ENCODE measurements at places on chromosomes 3 and 15.

DNA sequence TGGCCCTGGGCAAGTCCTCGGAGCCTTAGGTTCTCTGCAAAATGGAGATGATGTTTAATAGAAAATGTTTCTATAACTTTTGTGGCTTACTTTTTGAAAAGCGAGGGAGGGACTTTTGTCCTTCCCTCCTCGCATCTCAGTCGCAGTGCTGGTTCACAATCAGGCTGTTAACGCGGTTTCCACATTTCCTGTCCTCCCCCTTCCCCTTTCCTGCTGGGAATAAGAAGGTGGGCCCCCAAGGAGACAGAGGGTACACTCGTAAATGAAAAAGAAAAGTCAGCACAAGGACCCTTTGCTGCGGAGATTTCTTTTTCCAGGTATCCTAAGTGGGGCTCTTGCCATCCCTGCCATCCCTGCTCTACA lies 29.5 kb downstream of the ARHGAP31 start:
- DNase-seq: no peak

DNA sequence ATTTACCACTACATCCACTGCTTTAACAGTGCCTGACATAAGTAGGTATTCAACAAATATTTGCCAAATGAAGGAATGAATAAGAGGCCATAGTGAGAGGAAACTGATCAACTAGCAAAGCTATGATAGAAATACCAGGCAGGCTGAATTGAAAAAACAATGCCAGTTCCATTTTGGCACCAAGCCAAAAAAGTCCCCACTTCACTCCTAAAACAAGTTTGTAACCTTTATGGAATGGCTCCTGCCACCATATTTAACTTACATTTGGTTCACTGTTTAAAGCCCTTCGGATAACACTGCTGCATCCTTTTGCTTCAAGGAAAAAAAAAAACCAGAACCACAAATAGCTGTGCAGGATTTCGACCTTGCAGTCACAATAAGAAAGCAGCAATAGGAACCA lies 166.1 kb downstream of the FRMD5 start:
- no peak for DNase-seq

GRCh38 chr3:76986876-76987474 lies 52.9 kb upstream of the ROBO2 start:
- no peak for DNase-seq

DNA sequence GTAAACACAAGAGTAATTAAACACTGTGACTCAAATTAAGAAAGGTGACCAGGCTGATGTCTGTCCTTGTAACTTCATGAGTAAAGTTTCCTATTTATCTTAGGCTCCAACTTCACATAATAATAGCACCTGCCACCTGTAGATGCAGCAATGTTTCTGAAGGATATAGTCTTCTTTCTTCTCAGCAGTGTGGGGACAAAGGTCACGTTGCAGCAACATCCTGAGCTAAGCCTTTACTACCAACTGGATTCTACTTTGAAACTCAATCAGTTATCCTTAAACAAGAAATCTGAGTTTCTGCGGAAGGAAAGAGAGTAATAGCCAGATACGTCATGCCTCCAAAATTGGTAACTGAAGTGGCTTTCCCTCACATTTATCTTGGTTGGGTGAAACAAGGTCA lies 253.1 kb downstream of the RBMS3 start:
- no peak for DNase-seq

- peak; percentile 76 for DNase-seq
Measured at GRCh38 chr3:50652709-50653108, 22.0 kb upstream of the DOCK3 start.

GRCh38 chr15:71288348-71288955 lies 173.2 kb downstream of the THSD4 start:
- DNase-seq: no peak

DNA sequence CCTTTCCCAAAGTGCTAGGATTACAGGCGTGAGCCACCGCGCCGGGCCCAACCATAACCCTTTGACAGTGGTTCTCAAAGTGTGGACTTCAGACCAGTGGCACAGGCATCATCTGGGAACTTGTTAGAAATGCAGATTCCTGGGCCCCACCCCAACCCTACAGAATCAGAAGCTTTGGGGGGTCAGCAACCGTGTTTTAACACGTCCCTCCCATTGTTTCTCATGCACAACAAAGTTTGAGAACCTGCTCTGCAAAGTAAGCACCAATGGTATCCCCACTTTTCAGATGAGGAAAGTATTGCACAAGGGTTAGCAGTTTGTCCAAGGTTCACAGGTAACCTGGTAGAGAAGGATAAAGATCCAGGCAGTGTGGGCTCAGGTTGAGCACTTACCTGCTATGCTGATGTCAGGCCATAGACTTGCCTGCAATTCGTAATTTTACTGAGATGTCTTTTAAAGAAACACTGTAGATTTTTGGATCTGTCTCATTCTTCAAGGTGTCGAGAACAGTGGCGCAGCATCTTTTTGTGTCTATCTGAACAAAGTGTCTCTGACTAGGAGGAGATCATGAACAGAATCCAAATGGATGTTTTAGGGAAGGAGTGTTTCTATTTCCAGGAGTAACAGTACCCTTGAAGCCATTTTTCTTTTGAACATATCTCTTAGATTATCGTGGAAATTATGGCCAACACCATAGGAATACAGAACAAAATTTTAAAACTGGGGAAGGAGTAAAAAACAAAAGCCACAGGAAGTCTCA lies 2.5 kb downstream of the GXYLT2 start:
- DNase-seq: no peak

DNA sequence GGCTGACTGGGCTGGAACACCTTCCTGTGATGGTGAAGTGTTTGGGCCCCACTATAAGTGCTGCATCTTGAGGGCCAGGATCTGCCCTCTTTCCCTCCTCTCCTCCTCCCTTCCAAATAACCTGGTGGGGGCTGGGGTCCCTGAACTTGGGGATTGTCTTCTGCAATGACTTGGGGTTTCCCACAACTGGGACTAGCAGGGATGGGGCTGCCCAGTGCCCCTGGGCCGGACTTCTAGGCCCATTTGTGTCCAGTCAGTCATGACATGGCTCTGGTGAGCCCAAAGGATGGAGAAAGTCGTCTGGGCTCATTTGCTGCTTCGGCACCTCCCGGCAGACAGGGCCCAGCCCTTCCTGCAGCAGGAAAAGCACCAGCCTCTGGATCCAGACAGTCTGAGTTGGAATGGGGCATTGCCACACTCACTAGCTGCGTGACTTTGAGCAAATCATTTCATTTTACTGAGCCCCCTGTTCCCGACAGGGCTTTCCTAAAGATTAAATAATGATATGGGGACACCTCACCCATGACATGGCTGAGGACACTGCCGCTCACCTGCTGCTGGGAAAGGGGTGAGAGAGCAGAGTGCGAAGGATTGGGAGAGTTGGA lies 113.2 kb downstream of the DNAJB8 start:
- no peak for DNase-seq

- no peak for DNase-seq
Measured at GRCh38 chr3:122052968-122053367, 2.2 kb upstream of the CD86 start.

- DNase-seq: no peak
Measured at GRCh38 chr15:71304681-71305080, 189.4 kb downstream of the THSD4 start.

- DNase-seq: no peak
Measured at GRCh38 chr15:101669744-101670143, 17.6 kb upstream of the TM2D3 start.

GRCh38 chr3:43364926-43365325 lies 78.6 kb downstream of the SNRK start:
- DNase-seq: no peak

GRCh38 chr3:23949784-23950183 lies 4.7 kb downstream of the NR1D2 start:
- DNase-seq: no peak

DNA sequence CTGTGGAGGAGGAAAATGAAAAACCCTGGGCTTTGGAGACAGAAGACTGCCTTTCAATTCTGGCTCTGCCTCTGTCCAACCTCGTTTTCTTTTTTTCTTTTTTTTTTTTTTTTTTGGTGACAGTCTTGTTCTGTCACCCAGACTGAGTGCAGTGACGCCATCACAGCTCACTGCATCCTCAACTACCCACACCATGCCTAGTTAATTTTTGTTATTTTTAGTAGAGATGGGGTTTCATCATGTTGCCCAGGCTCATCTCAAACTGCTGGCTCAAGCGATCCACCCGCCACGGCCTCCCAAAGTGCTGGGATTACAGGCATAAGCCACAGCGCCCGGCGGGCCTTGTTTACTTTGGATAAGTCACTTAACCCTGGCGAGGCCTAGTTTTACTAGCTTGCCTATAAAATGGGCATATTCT lies 66.3 kb upstream of the SLC25A26 start:
- no peak for DNase-seq

DNA sequence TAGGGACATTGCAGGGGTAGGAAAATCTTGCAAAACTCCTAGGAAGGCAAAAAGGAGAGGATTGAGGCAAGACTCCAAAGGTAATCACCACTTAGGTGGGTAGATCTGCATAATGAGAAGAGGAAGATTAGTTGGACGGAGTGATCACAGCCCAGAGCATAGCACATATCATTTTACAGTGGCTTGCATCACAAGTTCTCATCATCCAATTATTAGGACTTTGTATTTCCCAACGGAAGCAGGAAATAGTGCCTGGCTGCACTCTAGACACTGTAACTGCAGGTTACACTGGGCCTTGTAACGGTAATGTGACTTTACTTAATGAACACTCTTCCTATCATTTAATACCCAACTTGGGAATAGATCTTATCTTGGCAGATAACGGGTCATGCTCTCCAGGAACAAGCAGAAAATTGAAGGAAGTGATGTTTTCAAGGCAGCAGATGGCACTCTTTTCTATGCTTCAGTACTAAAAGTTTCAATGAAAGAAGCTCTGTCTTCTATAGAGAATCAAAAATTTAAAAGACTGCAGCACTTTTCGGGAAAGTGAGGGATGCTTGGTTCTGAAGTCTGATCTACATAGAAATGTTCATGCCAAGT lies 101.9 kb upstream of the KCNMB2 start:
- DNase-seq: peak; percentile 13

DNA sequence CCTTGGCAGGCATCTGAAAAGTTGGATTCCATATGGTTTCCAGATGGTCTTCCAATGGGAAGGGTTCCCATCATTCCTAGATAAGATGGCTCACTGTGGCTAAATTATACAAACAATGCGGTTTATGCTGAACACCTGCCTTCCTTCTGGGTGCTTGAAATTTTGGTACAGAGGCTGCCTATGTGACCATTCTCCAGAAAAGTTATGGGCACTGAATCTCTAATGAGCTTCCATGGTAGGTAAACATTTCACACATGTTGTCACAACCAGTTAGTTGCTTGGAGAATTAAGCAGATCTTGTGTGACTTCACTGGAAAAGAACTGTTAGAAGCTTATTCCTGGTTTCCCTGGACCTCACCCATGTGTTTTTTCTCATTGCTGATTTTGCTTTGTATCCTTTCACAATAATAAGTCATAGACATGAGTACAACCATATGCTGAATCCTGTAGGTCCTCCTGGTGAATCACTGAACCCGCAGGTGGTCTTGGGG lies 30.1 kb downstream of the PLOD2 start:
- no peak for DNase-seq

DNA sequence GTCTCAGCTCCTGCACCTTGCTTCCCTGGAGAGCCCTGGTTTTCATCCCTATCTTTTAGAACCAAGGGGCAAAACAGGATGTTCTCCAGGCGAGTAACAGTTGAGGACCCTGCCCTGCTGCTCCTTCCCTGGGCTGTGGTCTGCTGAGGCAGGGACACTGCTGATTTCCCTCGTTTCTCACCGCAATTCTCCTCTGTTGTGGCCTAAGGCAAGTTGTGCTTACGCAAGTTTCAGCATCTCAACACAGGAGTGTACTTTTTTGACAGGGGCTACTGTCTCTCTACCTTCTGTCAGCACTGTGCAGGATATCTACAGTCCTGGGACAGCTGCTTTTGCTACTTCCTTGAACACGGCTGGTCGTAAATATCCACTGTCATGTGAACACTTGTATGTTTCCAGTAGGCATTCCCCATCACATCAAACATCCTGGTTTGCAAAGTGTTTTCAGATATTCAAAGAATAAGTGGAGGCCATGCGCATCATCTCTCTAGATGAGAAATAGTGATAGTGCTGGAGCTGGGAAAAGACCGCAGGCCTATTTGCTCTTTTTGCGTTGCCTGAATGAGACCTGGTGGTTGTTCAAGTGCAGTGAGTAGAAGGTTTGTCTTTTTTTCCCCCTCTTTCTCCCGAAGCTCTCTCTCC lies 110.1 kb upstream of the PLXNA1 start:
- no peak for DNase-seq

GRCh38 chr15:68375191-68375631 lies 56.8 kb downstream of the ITGA11 start:
- no peak for DNase-seq

DNA sequence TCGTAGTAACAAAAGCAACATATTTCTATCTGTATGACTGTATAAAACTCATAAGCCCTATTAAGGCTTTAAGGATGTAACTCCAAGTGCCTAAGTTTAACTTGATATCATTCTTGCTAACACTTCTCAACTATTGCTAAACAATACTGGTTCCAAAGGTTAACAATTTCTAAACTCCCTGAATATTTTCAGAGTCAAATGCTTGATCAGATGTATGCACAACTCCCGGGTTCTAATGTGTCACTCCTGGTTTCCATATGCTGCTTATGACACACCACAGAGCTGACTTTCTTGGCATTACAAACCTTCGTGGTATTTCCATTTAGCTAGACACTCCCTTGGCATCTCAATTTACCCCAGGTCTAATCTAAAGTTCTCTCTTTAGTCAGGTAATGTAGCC lies 26.3 kb downstream of the DZIP1L start:
- no peak for DNase-seq

DNA sequence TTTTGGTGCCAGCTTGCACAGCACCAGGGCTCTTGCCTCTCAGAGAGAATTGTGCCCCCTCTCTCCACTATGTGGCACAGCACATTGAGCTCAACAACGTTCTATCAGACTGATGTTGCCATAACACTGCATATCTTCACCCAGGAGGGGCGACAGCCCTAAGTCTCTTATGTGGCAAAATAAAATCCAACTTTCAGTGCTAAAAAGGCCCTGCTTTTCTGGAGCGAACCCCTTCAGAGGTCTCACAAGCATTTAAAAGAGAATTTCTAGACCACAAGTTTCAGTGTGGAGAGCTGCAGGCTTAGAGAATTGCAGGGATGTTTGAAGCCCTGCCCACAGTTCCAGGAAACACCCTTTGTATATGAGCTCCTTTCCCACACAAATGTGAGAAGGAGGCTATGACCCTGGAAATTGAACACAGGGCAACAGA lies 85.5 kb downstream of the LIPC start:
- DNase-seq: no peak

DNA sequence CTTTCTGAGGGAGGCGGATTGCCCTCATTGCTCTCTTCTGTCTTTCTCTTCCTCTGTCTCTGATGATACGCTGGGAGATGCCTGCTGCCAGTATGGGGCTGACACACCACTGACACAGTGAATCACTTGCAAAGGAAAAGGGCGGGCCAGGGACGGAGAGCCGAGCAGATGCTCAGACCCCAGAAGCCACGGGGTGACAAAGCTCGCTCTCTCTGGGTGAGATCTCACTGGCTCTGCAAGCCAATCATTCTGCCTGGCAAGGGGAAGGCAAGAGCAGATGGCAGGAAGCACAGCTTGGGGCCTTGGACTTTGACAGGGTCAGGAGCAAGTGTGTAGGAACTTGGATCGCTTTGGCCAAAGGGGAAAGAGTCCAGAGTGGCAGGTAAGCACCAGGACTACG lies 198.7 kb downstream of the NTRK3 start:
- no peak for DNase-seq

GRCh38 chr3:155948476-155948875 lies 78.0 kb downstream of the GMPS start:
- DNase-seq: no peak
